Chondrocyte (in vitro differentiated cells): ENCODE measurements at places on chromosomes 12 and 14. TPM values are rescaled to one million over a fixed set of nuclear protein-coding genes. Genes with fewer than 3 reads are reported as not detected.

The BIN2 gene
- total RNA-seq, result not detected in 3 replicates

DNA sequence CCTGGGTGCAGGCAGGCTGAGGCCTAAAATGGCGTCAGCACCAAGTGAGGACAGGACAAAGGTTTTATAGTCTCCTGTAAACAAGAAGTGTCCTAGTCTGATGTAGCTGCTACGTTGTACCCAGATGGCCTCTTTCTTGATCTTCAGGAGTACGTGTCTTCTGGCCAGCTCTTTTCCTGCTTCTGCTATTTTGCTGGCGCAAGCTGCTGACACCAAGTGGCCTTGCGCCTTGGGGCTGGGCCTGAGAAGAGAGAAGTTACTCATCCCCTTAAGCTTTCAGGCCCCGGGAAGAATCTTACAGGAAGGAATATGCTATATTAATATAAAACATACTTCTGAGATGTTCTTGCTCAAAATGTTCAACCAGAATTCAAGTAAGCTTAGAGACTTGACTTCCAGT, 605.2 kb downstream of the GALC start:
- DNase-seq, result no peak

GRCh38 chr12:473863-474577, 14.3 kb downstream of the B4GALNT3 start:
- DNase-seq, result no peak

DNA sequence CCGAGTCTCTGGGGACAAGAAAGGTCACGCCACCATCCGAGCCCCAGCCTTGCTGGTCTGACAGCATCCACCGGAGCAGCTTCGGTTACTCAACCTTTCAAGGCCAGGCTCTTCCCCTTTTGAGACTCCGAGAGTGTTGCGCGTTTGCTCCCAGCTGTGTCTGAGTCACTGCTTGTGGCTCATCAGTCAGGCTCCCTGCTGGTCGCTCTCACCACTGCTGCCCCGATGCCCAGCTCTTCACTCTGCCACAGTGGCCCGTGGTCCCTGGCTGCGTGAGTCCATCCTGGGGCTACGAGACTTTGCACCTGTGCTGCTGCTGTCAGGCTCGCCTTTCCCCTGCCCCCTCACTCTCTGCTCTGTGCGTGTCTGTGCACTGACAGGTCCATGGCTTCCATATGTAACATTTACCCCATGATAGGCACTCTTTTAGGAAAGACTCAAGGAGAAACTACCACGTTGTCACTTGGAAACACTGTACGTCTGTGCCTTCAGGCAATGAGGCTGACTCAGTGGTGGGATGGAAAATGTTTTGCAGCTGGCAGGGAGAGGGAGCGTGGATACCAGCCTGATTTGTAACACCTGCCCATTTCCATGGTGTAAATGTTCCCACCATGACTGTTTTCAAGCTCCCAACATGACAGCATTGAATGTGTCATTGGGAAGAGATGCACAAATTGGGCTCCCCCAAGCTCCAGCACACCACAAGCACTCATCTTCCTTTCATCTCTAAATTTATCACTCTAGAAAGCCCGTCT, 350.7 kb downstream of the TMEM132D start:
- DNase-seq, result no peak

- no peak for DNase-seq
Measured at GRCh38 chr14:23248601-23249000, 10.9 kb downstream of the RNF212B start.
